ENCODE measurements at places on chromosomes 7 and 10.

DNA sequence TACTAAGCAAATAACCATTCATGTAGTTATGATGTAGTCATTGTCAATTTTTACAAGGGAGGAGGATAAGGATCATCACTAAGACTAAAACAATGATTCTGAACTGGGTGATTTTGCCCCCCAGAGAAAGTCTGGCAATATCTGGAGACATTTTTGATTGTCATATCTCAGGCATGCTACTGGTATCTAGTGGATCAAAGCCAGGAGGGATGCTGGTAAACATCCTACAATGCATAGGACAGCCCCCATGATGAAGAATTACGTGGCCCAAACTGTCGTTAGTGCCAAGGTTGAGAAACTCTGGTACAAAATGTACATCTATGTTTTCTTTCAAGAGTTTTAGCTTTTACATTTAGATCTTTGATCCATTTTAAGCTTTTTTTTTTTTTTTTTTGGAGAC lies 57.3 kb downstream of the GBF1 start:
- no peak for DNase-seq

GRCh38 chr7:96308950-96309263 lies 13.0 kb downstream of the SLC25A13 start:
- DNase-seq = no peak

GRCh38 chr10:58023341-58024073 lies 244.2 kb downstream of the IPMK start:
- no peak for DNase-seq

DNA sequence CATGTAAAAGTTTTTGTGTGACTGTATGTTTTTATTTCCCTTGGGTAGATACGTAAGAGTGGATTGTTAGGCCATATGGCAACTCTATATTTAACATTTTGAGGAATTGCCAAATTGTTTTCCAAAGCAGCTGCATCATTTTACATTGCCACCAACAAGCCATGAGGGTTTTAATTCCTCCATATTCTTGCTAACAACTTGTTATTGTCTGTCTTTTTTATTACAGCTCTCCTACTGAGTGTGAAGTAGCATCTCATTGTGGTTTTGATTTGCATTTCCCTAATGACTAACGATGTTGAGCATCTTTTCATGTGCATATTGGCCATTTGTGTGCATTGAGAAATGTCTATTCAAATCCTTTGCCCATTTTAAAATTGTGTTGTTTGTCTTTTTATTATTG lies 94.9 kb downstream of the CARD11 start:
- DNase-seq = no peak

DNA sequence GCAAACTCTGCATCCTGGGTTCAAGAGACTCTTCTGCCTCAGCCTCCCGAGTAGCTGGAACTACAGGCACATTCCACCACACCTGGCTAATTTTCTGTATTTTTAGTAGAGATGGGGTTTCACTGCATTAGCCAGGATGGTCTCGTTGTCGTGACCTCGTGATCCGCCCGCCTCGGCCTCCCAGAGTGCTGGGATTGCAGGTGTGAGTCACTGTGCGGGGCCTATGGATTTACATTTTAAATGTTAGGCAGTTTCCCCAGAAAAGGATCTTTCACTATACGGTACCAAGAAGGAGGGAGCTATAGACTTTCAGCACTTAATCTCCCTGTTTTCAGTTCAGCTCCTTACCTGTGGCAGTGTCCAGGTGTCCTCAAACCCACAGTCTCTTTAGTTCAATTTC lies 50.8 kb downstream of the SIRT1 start:
- no peak for DNase-seq

DNA sequence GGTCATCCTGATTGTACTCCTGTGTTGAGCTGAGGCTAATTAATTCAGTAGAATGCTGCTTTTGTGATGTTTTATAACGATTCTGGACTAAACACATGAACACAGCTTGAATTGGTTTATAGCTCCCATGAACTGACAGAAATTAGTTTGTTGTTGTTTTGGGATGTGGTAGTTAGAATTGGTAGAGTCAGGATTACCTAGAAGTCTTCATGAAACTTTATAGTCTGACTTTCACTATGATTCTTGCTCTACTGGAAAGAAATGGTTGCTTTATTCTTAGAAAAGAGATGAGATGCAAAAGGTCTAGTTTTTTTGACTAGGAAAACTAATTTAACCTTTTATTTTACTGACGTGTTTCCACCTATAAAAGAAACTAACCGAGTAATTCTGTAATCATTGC lies 23.4 kb upstream of the TRUB1 start:
- DNase-seq = no peak

GRCh38 chr10:8898745-8899330 lies 844.4 kb downstream of the GATA3 start:
- DNase-seq = no peak

DNA sequence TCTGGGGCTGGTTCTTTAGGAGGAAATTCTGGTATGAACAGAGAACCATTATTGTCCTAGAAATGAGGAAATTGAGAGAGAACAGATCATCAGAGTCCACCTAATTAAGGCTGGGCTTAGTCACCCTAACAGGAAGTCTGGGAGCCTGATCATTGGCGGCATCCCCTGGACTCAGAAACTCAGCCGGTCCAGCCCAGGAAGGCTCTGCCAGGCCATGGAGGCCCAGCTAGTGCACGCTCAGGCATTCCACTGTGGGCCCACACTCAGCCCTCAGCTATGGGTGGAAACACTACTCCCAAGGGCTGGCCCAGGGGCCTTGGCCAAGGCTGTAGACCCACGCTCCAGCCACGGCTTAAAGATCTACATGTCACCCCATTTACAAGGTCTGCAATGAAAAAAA lies 109.2 kb downstream of the PTPN20 start:
- no peak for DNase-seq

DNA sequence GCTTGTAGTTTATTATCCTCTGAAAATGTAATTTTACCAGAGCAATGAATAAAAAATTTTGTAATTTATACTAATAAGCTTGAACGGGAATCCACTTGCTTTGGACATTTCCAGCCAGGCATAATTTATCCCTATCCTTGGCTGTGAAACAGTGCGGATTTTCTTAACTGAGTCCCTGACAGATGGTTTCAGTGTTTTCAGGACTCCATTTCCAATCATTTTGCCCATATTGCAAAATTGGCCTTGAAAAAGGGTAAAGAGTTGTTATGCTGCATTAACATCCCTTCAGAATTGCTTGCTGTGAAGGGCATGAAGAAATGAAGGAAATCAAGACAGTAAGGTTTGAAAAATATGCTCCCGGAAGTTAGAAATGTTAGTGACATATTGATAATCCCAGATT lies 57.7 kb downstream of the NXPH1 start:
- no peak for DNase-seq

- DNase-seq = no peak
Observed at GRCh38 chr10:118832241-118832651, 77.5 kb upstream of the CACUL1 start.

DNA sequence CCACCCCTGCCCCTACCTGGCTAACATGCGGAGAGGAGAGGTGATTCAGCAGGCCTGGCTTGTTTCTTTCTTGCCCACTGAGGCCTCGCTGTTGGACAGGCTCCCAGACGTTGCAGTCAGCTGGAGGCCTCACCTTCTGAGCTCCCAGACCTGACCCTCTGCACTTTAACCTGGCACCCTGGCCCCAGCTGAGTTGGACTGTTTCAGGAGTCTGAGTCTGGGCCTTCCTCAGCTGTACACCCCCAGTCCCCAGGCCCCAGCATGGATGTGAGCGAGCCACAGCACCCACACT lies 35.0 kb downstream of the UNC5B start:
- no peak for DNase-seq

GRCh38 chr7:2033586-2034135 lies 199.1 kb downstream of the MAD1L1 start:
- DNase-seq = no peak

DNA sequence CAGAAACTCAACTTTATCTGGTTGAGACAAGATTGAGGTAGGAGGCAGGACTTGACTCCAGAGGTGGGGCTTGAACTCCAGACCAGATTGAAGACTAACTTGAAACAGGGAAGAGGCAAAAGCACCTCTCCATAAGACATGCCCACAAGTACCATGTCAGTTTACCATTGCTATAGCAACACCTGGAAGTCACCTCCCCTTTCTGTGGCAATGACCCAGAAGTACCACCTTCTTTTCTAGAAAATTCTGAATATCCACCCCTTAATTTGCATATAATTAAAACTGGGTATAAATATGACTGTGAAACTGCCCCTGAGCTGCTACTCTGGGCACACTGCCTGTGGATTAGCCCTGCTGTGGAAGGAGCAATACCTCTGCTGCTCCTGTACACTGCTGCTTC lies 4.9 kb upstream of the TOMM7 start:
- DNase-seq = no peak

DNA sequence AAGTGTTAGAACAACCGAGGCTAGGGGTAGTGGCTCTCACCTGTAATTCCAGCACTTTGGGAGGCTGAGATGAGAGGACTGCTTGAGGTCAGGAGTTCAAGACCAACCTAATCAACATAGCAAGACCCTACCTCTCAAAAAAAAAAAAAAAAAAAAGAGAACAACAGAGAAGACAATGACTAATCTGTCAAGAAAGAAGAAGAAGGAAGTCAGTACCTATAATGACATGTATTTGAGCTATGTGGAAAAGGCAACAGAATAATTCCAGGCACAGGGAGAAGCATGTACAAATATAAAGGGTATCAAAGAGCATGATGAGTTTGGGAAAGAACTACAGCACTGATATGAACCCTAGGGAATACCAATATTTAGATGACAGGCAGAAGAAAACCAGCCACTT lies 27.5 kb downstream of the COPG2 start:
- DNase-seq = no peak

DNA sequence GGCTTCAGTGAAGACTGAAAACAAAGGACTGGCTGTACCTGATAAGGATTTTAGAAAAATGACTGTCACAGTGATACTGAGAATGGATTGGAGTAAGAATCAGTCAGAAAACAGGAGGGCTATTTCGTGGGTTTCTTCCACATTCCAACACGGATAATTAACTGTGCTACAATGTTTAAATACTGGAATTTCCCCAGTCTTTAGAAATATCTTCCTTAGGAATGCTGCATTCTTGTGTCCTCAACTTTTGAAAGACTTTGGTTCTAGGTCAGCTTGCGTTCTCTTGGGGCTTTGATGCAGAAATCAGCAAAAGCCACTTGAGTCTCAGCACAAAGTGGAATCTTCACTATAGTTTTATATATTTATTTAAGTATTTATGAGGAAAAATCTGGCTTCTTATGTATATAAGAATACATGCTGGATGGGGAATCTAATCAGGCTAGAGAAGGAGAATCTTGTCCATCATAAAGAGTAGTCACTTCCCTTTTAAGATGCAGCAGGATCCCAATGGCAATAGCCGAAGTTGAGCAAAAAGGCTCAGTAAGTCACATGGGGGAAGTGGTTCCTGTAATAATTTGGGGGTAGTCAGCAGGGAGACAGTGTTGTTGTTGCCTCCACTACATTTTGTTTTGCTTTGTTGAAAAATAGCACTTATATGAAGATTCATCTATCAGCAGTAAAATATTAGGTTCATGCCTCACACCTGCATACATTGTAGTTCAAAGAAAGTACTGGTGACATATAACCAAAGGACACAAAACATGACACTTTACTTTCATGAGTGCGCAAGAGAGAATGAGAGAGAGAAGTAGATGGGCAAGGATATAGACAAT lies 86.0 kb downstream of the CH25H start:
- no peak for DNase-seq

DNA sequence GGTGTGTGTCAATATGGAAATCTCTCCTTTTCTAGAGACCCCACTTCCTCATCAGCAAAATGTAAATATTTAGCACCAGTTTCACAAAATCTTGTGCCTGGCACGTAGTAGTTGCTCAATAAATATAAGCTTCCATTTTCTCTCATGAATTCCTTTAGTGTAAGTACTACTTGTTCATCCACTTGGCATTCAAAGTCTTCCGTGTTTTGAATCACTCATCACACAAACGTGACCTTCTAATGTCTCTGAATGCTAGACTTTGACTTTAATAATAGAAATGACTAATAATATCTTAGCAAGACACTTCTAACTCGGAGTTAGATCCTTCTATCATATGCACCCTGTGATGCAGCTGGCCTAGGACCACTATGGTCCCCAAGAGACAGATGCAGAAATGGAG lies 168.7 kb upstream of the ZNF32 start:
- no peak for DNase-seq

DNA sequence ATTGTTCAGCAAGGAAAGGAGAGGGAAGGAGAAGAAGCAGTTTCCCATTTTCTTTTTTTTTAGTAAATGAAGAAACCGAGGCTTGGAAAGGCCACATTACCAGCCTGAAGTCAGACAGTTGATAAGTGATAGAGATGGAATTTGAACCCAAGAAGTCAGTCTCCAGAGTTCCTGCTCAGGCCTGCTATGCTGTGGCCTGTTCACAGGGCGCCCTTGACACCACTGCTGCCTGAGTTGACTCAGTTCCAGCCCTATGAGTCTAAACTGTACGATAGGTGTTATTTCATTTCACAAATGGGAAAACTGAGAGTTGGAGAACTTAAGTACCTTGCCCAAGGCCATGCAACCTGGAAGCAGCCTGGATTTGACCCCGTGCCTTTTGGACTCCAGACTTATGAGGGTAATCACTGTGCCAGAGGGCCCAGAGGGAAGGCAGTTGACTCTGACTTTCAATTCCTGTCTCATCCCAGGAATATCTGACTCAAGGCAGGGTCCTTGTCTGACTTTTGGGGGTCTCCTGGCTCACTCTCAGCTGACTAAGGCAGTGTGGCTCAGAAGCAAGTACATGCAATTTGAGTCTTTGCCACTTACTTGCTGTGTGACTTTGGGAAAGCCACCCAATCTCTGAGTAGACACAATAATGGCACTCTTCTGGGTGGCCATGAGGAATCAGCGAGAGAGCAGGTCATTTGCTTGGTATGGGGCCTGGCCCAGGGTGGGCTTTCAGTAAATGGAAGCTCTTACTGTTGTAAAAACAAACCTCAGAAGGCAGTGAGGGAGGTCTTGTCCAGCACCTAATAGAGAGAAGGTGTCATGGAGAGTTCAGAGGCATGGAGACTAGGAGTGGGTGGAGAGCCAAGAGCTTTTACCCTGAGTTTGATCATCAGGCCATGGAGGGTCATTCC lies 17.9 kb upstream of the RBM20 start:
- DNase-seq = no peak

DNA sequence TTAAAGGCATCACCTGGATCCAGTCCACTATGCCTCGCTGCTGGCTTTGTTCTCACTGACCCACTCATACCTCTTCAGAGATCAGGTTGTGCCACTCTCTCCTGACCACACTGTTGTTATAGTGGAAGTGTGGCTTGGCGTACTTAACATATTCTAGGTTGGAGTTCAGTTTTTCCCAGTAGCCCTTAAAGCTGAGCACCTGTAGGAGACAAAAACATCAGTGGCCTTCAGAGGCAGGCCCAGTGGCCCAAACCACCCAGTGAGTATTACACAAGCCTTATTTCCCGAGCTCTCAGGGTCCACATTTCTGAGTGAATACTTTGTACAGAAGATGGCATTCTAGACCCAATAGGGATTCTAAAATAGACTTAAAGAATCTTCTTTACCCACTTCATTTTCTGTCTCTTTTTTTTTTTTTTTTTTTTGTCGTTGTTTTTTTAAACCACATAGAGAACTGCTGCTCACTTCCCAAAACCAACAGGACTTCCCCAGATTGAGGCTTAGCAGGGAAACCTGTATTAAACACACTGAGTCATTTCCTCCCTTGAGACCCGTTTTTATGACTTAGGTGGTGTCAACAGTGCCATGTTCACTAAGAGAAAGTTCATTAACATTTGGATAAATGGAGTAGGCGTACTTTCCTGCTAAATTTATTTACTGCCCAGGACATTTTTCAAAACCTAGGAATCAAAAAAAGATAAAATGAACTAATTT lies 85.8 kb downstream of the GSAP start:
- DNase-seq = no peak
